ENCODE measurements at places on chromosomes 2 and 18.

DNA sequence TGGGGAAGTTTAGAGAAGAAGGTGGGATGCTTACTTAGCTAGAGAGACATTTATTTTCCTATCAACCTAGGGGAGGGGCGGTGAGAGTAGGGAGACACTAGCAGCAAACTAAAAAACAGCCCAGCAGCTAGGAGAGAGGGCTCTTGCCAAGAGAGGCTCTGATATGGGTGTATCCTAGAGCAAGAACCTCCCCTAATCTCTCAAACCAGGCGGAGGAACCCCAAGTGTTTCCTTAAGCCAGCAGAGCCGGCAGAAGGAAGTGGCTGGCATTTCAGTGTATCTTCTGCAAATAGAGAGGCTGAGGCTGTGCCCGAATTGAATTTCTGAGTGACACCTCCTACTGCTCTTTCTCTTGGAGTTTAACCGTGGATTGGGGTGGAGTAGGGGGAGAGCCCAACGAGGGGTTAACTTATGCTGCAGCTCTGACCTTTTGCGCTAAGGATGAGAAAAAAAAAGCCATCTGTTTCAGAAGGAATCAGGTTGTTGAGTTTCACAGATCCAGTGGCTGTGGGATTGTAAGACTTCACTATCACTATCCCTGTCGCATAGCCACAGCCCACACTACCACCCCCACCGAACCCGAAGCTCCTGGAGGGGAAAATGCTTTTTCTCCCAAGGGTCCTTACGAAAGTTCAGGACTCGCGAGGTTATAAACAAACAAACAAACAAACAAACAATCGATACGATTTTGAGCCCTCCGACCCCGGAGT is 1.4 kb downstream of the ST8SIA5 start:
- no peak for DNase-seq

DNA sequence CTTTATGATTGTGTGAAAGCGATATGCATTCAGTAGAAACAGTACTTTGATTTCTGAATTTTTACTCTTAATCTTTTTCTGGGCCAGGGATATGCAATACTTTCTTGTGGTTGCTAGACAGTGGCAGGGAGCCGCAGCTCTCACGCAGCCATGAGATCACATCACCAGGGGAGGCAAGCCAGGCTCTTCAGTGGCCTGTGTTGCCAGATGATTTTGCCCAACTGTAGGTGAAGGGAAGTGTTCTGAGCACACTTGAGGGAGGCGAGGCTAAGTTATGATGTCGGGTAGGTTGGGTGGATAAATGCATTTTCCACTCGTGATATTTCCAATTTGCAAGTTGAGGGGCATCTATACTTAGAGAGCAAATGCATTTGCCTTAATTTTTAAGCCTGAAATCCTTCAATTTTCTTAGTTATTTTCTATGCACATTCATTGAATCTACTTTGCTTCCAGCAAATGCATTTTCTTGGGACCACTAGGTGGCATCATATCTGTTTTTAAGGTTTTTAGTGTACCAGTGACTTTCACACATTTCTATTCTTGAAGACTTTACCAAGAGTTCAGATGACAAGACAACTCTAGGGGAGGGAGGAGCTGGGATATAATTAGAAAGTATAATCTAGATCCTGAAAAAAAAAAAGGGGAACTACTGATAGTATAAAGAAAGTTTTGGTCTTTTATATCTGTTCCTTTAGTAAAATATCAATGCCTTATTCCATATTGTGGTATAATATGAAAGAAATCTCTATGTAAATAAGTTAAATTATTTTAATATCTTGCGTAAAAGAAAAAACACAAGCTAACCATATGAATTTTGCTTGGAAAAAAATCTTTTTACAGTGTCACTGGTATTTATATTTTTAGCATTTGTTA is 643.3 kb downstream of the SOCS6 start:
- DNase-seq: no peak

DNA sequence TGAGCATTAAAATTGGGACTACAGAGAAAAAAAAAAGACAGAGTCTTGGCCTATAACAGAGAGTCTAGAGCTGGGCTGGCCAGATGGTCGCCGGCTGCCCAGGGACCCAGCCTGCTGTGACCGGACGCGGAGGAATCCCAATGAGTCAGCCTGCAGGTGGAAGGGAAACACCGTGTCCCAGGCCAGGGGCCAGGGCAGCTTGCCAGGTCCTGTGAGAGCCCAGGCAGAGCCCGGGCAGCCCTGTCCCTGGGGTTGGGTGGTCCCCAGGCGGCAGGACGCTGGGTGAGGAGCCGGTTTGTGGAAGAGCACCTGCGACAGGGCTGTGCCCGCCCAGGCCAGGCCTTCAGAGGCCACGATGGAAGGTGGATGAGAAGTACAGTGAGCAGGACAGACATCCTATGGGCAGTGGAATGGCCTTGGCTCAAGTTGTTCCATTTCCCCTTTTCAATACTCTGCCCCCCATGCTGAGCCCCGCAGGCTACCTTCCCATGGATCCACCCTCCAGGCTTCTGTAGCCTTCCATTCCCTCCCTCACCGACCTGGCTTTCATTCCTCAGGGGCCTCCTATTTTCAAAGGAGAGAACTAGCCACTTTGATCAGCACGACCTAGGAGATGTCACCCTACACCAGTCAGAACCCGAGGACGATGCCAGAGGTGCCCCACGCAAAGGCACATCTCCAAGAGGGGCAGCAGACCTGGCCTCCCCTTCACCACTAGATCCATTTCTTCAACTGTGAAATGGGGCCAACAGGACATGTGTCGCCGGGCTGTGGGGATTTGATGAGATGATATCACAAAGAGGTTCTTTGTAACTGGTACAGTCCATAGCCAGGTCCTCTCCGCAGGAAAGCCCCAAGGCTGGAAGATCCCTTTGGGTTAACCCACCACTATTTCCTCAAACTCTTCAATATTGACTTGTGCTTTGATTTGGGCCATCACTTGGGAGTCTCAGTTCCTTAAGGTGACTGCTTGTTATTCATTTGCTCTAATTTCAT is 87.5 kb downstream of the POLR1A start:
- DNase-seq: no peak

DNA sequence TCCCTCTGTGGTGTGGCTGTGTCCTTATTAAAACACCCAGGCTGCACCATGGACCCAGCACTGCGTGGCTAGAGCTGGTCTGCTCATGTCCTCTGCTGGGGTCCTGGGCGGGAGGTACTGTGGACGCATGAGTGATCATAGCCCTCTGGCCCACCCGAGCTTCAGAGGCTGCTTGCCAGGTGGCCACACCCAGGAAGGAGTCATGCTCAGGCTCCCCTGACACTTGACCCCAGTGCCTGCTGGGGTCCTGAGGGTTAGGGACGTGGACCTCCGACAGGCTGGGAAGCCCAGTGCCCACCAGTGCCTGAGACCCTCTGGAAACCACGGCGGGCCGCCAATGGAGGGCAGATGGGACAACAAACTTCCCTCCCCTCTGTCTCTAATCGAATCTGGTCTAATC is 66.3 kb upstream of the HS6ST1 start:
- no peak for DNase-seq

- DNase-seq: no peak
Observed at GRCh38 chr2:149038442-149039212, at the start of gene LYPD6B. Gene LYPD6B (plus strand): TSS chr2:149038699. CDS start chr2:149130949, 92,250 bp downstream.

DNA sequence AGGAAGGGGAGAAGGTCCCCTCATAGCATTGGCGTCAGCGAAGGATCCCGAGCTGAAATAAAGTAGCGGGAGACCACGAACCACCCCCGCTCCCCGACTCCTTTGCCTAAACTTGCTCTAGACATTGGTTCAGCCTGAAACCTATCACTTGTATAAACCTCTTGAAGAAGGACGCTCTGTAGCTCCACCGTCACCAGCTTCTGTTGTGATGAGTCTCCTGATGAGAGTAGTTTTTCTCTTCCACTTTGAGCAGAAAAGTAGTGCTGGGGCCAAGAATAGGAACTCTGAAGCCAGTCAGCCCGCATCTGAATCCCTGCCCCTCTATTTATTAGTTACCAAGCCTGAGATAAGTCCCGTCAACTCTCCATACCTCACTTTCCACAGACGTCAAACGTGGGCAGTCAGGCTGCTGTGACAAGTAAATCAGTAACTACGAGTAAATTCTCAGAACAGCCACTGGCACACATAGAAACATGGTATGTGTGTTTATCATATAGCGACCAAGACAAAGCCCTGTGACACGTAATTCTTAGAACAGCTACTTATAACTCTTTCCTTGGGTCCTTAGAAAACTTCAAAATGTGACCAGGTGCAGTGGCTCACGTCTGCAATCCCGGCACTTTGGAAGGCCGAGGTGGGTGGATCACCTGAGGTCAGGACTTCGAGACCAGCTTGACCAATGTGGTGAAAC is 61.7 kb downstream of the CD226 start:
- no peak for DNase-seq

GRCh38 chr18:74862094-74862493 is 264.4 kb downstream of the ZNF407 start:
- no peak for DNase-seq

DNA sequence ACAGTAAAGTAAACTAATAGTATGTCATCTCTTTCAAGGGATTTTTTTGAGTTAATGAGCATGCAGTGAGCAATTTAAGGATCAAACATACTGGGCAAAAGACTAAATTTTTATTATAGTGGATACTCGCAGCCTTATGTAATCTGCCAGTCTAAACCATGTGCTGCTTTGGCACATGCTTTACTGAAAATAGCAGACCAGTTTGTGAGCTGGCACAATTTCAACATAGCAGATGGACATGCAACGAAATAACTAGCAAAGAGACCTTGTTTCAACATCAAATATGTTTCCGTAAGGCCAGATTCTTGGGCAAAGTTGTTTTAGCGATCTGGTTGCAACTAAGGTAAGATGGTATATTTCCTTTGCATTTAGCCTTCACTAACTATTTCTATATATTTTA is 807.3 kb downstream of the NR4A2 start:
- DNase-seq: no peak

- no peak for DNase-seq
Observed at GRCh38 chr18:27094621-27095020, 90.5 kb downstream of the CHST9 start.

- peak; percentile 8 for DNase-seq
Observed at GRCh38 chr18:42028247-42028832, 73.3 kb downstream of the PIK3C3 start.

DNA sequence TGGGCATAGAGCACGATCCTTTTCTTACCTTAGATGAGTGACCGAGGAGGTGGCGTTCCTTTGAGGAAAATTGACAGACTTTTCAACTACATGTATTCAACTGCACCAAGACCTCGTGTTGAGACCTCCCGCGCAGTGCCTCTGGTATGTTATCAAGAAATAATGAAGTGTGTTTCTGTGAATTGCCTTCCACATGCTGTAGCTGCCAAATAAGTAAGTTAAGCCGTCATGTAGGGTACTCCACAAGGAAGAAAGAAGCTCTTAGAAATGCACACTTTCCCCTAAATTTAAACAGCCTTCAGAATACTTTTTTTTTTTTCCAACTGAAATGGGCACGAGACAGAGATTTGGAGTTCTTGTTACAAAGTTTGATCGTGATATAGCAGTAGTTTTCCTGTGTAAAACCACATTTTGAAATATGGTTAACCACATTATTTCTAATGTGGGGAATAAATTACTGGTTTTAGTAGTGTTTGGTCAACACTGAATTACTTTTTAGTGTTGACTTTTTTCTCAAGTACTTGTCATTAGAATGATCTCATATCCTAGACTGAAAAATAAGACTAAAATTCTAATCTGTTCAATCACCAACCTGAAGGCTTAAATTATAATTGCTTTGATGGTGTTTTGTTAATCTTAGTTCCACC is 30.5 kb downstream of the PDK1 start:
- no peak for DNase-seq

DNA sequence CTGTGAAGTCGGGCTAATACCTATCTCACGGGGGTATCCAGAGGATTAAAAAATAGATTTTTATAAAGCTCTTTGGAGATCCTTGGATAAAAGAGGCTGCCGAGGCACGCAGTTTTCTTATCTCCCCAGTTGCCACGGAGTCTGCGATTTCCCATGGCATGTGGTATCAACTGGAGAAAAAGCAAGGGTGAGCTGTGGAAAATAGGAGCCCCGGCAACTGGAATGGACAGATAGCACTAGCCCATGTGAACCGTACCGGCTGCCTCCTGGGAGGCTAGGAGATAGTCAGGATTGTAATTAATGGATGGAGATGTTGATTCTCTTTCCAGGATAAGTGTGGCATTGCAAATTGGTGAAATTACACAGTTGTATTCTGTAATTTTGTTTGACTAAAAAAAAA is 407.6 kb upstream of the KCNH7 start:
- DNase-seq: no peak

Measured in fibroblast of skin of left biceps (primary cell).